NCI-H510A (cell line): ENCODE measurements at places on chromosomes 5 and 9.

DNA sequence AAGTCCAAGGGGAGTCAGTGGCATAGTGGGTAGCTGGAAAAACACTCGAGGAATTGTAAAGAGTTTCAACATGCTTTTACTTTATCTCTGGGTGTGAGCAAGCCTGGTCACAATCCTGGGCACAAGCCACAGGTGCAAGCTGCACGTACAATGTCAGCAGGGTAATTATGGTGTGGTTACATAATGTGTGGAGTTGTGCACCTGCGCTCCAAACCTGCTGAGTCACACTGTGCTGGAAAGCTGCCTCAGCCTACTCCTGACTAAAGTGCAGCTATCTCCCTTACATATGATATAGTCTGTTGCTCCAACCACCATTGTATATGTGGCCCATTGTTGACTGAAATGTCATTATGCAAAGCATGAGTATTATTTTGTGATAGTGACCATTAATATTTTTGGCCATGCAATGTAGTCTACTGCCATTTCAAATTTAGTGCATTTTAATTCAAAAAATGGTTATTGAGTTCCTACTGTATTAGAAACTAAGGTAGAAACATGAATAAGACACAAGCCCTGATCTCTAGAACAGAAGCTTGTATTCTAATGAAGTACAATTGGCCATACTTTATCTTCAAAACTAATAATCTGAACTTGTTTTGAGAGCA lies 160.9 kb upstream of the SLC30A5 start:
- DNase-seq, result no peak

- no peak for DNase-seq
Observed at GRCh38 chr5:16095612-16096011, 84.0 kb downstream of the MARCHF11 start.

DNA sequence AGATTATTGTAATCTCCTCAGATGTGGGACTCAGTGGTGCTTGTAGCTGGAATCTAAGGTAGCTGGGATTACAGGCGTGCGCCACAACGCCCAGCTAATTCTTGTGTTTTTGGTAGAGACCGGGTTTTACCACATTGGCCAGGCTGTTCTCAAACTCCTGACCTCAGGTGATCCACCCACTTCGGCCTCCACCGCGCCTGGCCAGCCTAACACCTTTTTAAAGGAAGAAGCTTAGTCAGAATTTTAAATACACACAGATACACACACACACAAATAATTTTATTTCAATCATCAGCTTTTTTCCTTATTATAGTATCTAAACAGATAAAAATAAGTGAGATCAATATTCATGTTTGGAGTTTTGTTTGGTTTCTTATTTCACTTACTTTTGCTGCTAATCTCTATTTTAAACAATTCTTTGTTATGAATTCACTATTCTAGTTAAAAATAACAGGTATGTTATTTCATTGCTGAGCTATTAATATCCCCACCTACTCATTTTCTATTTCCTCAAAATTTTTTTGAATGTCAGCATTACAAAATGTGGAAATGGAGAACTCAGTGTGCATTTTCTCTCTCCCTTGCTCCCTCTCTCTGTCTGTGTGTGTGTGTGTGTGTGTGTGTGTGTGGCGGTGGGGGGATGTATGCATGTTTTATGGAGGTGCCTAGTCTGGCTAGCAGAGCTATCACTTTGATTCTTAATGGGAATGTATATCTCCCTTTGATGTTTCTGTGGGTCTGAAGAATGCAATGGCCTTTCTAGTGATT lies 960.6 kb upstream of the DMAC1 start:
- DNase-seq, result no peak

DNA sequence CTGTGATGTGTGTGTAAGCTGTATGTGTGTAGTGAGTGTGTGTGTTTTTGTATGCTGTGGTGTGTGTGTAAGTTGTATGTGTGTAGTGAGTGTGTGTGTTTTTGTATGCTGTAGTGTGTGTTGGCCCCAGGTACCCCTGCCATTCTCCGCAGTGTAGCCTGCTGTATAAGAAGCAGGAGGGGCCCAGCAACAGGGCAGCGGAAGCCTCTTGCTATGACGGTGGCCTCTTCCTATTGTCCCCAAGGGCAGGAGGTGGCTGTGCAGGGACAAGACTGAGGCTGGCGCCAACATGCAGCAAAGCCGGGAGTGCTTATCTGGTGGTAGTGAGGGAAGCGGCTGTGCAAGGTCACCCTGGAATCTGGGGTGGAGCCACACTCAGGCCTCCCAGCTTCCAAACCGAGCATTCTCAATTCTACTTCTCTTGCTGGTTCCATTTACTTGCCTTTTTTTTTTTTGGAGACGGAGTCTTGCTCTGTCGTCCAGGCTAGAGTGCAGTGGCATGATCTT lies 5.1 kb downstream of the SPAAR start:
- no peak for DNase-seq

DNA sequence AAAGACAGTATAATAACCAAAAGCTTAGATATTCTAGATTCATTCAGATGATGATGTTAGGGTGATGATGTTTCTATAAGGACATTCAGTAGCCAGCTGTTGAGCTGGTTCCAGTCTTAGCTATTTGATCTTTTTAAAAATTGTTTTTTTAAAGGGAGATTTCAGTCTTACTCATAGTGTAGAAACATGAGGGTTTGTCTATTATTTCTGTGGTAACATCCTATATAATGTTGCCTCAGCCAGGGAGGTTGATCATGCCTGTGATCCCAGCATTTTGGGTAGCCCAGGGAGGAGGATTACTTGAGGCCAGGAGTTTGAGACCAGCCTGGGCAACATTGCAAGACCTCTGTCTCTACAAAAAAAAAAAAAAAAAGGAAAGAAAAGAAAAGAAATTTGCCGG lies 167.8 kb downstream of the DOCK2 start:
- no peak for DNase-seq
